ENCODE measurements at places on chromosomes 7 and 10.

DNA sequence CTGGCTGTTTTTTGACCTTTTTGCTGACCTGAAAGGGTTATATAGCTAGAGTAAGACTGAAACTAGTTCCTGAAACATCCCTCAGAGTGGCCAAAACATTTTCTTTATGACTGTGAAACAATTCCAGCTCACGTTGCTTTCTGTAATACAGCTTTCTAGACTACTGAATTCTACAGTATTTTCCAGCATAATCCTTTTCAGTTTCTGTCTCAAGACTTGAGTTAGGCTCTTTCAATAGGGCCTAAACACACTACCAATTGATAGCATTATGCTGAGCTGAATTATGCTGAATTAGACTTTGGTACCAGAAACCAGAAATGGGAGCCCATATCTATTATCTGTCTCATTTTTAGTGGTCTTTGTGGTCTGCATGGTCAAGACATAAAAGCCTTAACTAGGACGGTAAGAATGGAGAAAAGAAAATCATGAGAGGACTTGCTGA, 72.6 kb downstream of the EPDR1 start:
- DNase-seq: no peak

DNA sequence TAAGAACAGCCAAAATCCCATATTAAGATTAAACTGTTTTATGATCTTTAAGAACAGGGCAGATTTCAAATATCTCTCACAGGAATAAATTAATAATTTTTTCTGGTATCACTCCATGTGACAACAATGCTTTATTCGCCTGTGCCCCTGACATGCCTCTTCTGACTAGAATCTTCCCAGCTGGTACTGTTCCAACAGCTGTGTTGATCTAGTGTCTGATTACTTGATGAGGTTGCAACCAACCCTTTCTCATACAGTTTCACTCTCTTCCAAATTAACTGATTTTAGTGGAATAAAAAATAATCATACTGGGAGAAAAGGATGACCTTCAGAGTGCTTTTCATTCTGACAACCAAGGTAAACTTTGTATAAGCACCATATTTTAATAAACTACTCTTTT, 151.9 kb downstream of the CHRM2 start:
- no peak for DNase-seq

DNA sequence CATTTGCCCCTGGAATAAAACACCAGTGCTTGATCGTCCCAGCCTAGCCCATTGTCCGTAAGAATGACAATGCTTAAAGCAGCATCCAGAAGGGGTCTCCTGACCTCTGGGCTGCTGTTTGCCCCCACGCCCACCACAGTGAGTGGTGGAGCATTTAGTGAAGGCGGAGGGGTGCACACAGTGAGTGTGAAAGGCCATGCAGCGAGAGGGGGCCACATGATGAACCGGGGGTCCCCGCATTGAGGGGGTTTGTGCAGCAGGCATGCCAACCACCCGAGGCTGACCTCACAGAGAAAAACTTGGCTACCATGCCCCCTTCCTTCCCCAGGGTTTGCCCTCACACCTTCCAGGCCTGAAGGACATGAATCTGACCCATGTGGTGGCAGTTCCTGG, 28.4 kb downstream of the CPXM2 start:
- DNase-seq: no peak

DNA sequence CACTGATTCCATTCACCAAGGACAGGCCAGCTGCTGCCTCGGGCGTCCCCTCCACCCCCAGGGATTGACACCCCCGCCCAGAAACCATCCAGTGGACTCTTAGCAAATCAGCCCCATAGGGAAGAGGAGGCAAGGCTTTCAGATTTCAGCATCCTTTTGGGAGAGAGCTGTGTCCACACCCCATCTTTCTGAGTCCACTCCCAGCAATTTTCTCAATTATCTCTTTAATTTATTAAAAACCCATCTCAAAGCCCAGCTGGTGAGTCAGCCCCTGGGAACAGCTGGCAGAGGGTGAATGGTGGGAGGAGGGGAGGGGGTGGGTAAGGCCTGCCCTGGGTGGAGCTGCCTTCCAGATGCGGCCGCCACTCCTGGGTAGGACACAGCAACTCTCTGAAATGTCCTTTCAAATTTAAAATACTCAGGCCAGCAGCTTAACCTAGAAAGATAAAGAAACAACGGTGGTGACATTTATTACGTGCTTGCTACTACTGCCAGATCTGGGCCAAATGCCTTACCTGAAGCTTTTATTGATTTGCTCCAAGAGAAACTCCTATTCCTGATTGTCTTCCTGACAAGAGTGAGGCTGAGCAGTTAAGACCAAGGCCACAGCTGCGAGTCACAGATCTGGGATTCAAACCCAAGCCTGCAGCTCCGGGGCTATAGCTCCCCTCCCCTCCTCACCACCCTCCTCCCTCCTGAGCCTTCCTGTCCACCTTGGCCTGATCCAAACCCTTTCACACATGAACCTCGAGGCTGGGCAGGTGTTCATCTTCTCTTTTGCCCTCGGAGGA, 120.4 kb downstream of the RGS10 start:
- DNase-seq: no peak

DNA sequence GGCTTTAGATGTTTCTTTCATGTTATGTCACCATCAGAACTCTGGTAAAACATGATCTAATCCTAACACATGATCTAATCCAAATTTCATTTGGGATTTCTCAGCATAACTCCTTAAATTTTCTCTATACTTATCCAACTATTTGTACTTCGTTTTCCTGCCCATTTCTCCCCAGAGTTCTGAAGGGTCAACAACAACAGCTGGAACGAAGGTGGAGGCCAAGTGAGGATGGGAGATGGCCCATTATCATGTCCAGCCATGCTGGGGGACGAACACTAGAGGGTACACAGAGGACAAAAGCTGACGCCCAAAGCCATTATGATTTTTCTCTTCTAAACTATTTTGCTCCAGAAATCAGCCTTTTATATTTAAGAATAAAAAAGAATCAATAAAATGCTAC, 185.4 kb downstream of the DOCK4 start:
- DNase-seq: no peak

DNA sequence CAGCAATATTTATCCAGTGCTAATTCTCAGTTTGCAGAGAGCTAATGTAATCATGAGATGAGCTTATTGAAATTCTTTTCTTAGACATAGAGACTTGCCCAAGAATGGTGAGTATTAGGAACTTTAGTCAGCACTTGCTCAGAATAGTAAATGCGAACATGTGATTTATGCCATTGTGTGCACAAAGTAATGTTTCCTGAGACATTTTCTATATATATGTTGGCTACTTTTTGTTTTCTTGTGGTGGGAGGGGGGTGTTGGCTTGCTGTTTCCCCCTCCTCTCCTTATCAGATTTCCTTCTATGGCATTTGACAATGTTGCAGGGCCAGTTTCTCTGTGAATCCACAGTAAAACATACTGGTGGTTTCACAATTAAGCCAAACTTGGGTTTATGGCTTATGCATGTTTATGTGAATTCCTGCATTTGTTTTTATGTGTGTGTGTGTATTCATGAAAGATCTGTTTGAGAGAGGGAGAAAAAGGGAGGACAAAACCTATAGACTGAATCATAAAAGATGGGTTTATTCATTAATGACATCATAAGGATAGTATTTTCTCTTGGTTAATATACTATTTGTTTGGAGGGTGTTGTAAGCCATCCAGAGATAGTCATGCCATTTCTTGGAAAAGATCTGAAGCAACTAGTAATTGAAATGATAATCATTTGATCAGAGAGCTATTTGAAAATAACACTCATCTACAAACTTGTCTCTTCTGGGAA, 36.3 kb downstream of the ARID5B start:
- no peak for DNase-seq

GRCh38 chr10:28719789-28720436, 42.6 kb downstream of the BAMBI start:
- DNase-seq: no peak

DNA sequence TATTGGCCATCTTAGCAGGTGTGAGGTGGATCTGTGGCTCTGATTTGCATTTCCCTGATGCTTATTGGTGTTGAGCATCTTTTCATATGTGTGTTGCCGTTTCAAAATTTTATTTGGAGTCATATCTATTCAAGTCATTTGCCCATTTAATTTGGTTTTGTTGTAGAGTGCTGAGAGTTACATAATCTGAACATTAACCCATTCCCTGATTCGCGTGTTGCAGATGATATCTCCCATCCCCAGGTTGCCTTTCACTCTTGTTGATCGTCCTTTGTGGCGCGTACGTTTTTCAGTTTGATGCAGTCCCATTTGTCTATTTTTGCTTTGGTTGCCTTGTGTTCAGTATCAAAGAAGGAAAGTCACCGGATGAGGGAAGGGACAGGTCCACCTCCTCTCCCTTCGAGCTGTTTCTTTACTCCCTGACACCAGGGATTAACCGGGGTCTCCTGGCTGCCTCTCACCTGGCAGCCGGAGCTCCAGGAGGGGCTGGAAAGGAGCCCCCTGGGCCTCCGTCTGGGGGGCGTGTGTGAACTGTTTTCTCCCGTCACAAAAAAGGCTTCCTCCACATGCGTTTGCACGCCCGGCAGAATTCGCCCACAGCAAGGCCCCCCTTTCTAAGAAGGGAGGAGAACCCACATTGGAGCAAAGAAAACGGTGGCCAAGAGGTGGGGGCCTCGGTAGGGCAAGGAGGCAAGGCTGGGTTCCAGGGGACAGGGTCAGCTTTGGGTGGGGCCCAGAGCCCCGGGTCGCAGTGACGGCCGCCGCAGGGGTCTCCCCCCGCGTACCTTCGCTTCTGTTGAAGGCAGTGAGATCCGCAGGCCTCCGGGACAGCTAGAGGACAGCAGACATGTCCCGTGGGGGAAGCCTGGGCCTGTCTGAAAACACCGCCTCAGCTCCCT, 8.3 kb downstream of the MNX1 start:
- no peak for DNase-seq

DNA sequence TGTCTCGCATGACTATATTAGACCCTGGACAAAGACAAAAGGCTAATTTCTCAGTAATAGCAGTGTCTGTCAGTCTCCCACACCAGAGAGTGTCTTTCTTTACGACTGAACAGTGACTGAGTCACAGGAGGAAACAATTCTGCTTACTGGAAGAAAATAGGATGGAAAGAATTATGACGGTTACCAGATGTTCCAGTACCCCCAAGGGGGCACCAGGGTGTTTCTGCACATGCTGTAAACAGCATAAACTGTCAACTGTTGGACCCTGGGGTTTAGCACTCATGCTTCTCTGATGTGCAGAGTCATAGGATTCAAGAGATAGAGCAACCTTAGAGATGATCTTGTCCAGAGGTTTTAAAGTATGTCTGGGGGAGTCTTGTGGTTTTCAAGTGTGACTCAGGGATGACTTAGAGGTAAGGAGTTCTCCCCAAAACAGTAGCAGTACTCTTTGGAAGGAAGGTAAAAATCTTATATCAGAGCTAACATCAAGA, 291.7 kb downstream of the THSD7A start:
- no peak for DNase-seq

DNA sequence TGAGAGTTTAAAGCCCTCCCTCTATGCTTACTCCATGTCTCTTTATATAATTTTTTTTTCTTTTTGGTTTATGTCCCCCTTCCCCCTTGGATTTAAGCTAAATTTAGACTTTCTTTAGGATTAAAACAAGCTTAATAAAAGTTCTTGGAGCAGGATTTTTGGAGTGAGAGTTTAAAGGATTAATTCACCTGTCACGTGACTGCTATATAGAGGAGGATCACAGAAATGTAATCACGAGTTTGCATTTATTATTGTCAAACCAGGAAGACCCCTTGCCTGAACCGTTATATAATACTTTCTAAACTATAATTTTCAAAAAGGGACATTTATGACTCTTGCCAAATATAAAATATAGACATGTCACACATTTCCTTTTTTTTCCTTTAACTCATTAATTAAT, 78.1 kb upstream of the IMMP2L start:
- no peak for DNase-seq

DNA sequence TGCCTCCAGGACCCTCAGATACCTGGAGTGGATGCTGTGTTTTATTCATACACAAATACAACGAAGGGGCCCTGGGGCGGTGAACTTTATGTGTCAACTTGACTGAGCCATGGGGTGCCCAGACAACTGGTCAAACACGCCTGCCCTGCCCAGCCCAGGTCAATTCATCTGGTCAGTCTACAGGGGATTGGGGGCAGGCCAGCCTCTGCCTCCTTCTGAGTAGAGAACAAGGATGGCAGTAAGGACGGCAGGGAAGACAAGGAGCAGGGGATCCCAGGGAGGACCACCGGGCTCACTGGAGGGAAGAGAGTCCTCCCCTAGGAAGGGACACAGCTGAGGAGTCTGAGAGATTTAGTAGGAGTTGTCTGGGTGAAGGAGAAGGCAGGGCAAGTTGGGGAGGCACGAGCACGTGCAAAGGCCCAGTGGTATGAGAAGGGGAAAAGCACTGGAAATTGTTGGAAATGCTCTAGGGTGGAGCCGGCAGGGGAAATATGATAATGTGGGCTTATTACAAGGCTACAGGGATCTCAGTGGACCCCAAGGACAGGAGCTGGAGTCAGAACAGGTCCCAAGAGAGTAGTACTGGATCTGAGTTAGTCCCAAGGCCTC, 63.4 kb downstream of the MYL10 start:
- peak; percentile 12 for DNase-seq

DNA sequence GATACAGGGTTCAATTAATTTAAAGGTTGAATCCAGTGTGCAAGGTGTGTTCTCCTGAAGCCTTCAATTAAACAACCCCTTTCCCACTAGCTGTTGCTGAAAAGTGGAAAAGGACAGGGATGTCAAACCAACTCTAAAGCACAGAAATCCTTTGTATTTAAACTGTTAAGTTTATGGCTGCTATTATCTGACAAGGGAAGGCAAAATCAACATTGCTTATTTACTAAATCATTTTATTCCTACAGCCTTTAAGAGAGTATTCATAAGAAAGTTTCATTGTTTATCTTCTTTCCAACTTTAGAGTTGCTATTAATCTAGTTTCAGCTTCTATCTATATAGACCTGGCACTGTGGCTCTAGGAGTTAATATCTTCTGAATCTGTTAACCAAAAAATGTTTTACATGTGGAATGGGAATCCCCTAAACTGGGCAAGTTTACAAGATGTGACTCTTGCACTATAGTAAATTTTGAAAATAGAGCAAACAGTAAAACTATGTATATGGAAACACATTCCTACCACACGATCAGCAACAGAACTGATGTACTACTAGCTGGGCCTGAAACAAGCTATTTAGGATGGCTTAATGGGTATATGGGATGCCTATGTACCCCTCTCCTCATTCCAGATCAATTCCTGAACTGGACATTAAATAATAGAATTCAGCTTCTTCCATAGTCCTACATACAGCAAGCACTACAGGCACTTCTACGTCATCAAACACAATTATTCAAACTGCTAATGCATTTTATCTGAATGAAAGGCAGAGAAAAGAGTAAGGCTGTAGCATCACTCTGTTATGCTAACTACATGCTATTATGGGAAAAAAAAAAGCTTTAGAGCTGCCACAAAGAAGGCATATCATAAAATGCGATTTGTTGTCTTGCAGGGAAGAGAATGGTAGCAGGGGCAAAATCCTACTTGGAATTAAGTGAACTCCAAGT, 52.8 kb downstream of the CDK6 start:
- DNase-seq: no peak

- no peak for DNase-seq
Observed at GRCh38 chr7:84149573-84149972, 45.0 kb downstream of the SEMA3A start.

GRCh38 chr10:120630266-120630665, 173.2 kb downstream of the PLPP4 start:
- DNase-seq: no peak
